Left kidney (tissue), 8 donors: ENCODE measurements at places on chromosomes 2 and 18.

GRCh38 chr2:197304556-197305011, 6.0 kb downstream of the ANKRD44 start:
- DNase-seq, result no peak

DNA sequence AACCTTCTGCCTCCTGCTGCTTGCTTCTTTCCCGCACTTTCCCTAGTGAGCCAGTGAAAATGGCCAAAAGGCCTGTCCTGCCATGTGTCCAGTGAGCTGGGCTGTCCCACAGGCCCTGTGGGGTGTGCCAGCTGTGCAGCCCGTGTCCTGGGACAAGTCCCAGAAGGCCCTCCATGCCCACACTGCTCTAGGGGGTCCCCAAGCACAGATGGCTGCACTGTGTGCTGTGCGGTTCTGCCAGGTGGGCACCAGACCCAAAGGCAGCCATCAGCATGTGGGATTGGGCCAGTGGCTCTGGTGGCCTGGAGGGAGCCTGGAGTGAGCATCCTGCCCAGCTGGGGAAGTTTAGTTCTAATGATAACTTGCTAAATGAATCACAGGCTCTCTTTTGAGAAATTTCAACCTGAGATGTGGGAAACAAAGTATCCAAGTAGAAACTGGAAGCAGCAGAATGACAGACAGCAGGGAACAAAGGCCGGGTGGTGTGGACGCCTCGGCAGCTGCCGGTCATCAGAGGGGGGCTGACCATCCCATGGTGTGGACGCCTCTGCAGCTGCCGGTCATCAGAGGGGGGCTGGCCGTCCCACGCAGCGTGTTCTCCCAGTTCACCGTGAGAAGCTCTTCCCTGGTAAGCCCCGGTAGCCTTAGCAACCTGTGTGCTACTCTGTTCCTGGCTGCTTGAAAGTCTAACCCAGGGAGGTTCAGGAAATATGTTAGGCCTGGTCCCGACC, 9.9 kb upstream of the CNDP2 start:
- DNase-seq, result no peak

- DNase-seq, result no peak
Observed at GRCh38 chr2:112301171-112301584, 25.8 kb downstream of the ZC3H6 start.

DNA sequence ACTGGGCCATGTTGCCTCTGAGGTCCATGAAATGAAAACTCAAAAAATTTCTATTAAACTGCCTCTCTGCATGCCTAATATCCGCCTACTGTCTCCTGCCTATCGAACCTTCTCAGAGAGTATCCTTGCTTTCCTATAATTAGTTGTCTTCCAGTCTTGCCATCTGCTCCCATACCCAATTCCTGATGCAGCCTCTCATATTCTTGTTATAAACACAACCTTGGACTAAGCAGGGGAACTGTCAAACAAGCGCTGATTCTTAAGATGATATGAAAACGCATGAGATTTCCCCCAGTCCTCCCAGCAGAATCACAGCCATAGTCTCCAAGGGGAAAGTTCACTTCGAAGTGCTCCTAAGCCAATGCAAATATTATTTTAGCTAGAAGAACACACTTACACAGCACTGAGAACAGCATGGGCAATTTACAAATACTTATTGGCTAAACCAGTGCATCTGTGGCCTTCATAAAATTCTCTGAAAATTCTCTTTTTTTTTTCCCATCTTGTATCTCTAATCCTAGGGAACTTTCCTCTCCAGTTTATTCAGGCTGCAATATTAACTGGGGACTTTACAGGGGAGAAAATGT, 471.6 kb downstream of the MBD2 start:
- DNase-seq, result no peak

GRCh38 chr2:232353096-232353495, 25.5 kb upstream of the ALPP start:
- DNase-seq, result no peak

DNA sequence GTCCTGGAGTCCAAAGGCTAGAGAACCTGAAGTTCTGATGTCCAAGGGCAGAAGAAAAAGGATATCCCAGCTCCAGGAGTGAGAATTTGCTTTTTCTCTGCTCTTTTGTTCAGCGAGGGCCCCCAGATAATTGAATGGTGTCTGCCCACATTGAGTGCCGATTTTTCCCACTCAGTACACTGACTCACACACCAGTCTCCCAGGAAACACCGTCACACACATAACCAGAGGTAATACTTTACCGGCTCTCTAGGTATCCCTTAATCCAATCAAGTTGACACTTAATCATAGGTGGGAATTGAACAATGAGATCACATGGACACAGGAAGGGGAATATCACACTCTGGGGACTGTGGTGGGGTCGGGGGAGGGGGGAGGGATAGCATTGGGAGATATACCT, 161.5 kb downstream of the WDR7 start:
- DNase-seq, result no peak

GRCh38 chr18:58755304-58756010, 84.2 kb downstream of the MALT1 start:
- DNase-seq, result no peak

DNA sequence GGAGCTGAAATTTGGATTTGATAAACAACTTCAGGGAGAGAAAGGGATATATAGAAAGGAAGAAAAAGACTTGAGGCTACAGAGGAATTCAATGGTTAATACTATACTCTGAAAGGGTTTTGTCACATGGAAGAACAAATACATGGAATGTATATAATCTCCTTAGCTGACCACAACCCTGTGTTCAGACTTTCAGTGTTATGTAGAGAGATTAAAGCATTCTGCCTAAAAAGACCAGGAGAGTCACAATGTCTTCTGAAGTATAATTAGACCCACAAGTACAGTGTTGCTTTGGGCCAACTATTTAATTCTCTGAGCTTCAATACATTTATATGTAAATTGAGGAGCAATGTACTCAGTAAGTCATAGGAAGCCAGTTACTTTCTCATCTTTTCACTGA, 123.8 kb upstream of the FSHR start:
- no peak for DNase-seq

GRCh38 chr2:47373747-47374146, 29.2 kb upstream of the MSH2 start:
- DNase-seq, result no peak

DNA sequence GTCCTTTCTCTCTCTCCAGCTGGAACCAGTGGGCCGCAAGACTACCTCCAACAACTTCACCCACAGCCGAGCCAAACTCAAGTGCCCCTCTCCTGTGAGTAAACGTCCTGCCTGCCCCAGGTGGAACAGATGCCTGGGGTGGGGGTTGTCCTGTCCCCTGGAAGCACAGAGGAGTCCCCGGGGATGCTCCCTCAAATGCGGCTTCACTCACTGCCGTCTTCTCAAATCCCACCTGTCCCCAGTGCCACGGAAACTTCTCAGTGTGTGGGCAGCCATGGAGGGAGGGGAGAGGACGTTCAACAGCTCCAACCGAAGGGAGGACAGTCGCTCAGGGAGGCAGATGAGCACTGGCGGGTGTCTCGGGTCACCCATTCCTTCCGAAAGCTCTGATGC, 110.7 kb upstream of the PPP1CB start:
- no peak for DNase-seq

DNA sequence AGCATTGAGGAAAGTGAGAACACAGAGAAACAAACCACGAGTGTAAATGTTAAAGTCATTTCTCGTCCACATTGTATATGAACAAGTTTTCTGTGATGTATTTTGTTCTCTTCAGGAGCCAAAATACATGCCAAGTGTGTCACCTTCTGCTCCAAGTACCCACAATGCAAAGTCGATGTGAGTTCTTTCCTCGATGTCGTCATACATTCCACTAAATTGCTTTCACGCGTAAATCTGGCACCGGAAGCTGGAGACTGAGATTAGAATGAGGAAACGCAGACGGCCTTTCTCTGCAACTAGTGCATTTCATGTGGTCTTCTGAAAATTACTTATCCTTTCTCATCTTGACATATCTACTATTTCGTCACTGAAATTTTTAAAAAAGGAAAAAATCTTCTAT, 118.5 kb upstream of the SALL3 start:
- no peak for DNase-seq

- no peak for DNase-seq
Observed at GRCh38 chr18:9038277-9038871, 64.1 kb upstream of the NDUFV2 start.

DNA sequence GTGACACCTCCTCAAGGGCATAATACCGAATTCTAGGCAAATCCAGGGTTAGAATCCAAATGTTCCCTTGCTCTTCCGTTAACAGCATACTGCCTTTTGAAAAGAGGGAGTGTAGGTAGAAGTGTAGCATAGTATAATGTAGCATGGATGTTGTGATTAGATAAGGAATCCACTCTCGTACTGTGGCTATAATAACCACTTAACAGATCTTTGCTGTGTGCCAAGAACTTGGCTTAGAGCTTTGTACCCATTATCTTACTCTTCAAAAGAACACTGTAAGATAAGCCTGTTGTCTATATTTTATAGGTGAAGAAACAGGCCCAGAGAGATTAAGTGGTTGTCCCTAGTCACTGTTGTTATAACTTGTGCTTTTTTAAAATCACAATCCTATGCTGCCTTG, 24.2 kb downstream of the WDR75 start:
- DNase-seq, result no peak

DNA sequence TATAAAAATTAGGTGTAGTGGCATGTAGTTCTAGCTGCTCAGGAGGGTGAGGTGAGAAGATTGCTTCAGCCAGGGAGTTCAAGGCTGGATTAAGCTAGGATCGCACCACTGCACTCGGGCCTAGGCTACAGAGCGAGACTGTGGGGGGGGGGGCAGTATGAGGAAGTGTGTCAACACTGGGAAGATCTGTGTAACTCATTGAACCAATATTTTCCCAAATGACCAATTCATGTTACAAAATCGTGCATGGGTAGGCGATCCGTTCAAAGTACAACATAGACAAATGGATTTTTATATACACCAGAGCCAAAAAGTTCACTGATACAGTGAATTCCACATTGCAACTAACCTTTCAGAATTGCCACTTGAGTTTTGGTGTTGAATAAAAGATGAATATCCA, 8.1 kb downstream of the SMAD4 start:
- DNase-seq, result no peak

GRCh38 chr2:239640210-239640609, 239.4 kb upstream of the HDAC4 start:
- no peak for DNase-seq

- no peak for DNase-seq
Observed at GRCh38 chr2:64799592-64800252, 146.0 kb upstream of the SERTAD2 start.

- DNase-seq, result no peak
Observed at GRCh38 chr18:48157956-48158355, 227.5 kb upstream of the SMAD2 start.

GRCh38 chr2:9251154-9252001, 44.8 kb downstream of the ASAP2 start:
- DNase-seq, result no peak

GRCh38 chr2:10824191-10824590, 11.6 kb upstream of the PDIA6 start:
- no peak for DNase-seq

GRCh38 chr2:167209784-167210183, 321.5 kb downstream of the XIRP2 start:
- DNase-seq, result no peak

GRCh38 chr2:190342611-190343010, 778 bp upstream of the INPP1 start:
- DNase-seq, result no peak

GRCh38 chr2:160114020-160114419, 51.6 kb upstream of the PLA2R1 start:
- DNase-seq, result no peak

- no peak for DNase-seq
Observed at GRCh38 chr2:206512999-206513398, 69.7 kb downstream of the ADAM23 start.

DNA sequence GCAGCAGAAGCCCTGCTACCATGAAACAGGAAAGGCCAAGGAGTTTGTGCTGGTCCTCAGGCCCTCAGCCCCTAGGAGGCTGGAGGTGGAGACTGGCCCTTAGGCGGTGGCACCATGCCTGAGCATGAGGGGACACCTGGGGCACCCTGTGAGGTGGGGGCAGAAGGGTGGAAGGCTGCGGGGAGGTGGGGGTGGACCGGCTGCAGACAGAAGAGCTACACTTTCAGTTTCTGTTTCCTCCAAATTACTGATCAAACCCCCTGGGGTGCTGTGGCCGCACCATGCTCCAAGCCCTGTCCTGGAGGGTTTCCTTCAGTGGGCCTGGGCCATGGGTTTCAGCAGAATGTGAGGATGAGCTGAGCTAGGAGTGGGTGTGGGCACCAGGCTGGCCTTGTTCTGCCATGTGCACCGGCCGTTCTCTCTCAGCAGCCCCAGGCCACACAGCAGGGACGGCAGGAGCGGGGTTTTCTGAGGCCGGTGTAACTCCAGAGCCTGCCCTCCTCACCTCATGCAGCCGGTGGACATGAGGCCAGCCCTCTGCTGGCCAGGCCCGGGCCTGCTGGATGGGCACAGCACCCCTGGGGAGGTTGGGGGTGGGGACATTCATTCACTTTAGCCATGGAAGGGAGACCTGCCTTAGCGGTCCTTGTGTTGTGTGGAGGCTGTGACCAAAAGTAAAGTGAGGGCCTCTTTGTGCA, 51.5 kb downstream of the PLEKHB2 start:
- no peak for DNase-seq

- no peak for DNase-seq
Observed at GRCh38 chr2:54480025-54480424, 23.9 kb downstream of the SPTBN1 start.

- DNase-seq, result no peak
Observed at GRCh38 chr2:219165058-219165911, 4.5 kb downstream of the SLC23A3 start.

DNA sequence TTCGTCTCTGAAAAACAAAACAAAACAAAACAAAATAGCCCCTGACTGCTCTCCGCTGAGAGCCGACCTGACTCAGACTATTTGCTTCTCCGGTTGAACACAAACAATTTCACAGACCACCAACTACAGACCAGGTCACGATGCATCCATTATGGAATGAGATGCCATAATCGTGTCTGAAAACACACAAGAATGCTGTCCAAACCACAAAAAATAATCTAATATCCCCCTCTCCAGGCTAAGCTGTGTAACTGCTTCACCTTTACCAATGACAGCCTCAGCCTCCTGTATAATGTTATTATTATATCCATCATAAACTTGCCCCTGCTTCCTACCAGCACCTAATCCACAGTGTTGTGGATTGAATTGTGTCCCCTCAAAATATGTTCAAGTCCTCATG, 114.7 kb downstream of the DNAH6 start:
- DNase-seq, result peak; percentile 32

GRCh38 chr2:82652117-82652516, 1807.0 kb downstream of the SUCLG1 start:
- no peak for DNase-seq

- DNase-seq, result no peak
Observed at GRCh38 chr2:58700591-58700990, 459.5 kb upstream of the FANCL start.

DNA sequence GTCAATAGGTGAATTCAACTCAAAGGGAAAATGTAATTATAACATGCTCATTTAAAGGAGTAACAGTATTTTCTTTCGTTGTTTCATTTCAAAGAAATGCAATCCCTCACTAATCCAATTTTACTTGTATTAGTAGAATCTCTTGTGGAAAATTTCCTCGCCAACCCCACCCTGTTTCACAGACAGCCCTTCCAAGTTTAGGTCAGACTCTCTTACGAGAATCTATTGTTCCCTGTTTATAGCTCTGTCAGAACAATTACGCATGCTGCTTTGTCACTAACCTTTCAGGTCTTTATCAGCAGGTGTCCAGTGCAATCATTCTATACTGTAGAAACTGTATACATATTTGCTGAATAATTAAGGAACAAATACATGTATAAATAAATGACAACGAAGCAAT, 657.8 kb upstream of the LINC00305 start:
- no peak for DNase-seq
